Ovary (tissue), 10 donors: ENCODE measurements at places on chromosomes 4 and X. TPM values are rescaled to one million over a fixed set of nuclear protein-coding genes. Genes with fewer than 3 reads are reported as not detected.
A peak's percentile ranks its signal among the peaks of the same experiment; 100 is the strongest.

DNA sequence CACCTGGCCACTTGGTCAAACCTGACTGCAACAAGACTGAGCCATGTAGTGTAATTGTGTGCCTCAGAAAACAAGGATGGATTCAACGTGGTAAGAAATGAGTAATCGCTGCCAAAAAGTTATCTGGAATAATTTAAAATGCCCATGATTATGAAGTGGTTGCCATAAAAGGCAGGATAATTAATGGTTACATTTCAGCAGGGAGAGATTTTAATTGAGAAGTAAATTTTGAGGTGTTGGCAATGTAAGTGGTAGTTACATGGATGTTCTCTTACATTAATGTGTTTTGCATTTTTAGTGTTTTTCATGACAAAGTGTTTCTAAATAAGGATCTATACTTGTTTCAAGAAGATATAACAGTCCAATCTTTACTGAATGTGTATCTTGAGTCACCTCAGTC lies 15.7 kb downstream of the HAUS3 start:
- DNase-seq, result no peak
- H3K4me1 ChIP-seq, result no peaks in the 10 kb centered on the region
- H3K27me3 ChIP-seq, result no peaks in the 10 kb centered on the region
- peaks cover 2% of the 10 kb centered on the region for H3K36me3 ChIP-seq

DNA sequence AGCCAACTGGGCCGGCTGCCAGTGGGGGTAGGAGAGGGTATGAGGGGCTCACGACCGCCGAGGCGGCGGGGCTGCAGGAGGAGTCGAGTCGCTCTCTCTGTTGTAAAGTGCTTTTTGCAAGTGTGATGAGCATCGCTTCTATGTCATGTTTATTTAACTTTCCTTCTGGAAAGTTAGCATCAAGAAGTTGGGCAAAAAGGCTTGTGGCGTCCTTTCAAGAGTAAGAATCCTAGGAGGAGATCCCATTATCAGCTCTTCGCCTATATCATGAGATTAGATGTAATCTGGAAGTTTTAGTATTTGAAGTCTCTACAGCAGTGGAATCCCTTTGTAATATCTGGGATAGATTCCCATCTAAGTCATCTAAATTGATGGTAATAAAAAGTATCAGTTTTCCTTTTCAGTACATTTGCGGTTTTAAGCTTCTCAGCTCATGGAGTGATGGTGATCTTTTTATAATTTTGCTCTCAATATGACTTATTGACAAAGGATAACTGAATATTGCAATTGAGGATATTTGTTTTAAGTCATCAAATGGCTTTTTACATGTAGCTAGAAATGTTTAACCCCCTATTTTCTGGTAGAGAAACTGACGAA lies 1.7 kb downstream of the GALNT7 start:
- H3K36me3 ChIP-seq, result no peaks in the 10 kb centered on the region
- H3K27ac ChIP-seq, result peak overlapping the region; percentile 96
- H3K4me3 ChIP-seq, result peak overlapping the region; percentile 73
- DNase-seq, result peak; percentile 74

GRCh38 chr4:181677201-181677600 lies 566.0 kb upstream of the TENM3 start:
- no peak overlapping the region for H3K27ac ChIP-seq
- DNase-seq, result no peak
- no peak overlapping the region for H3K4me3 ChIP-seq
- H3K36me3 ChIP-seq, result no peaks in the 10 kb centered on the region

DNA sequence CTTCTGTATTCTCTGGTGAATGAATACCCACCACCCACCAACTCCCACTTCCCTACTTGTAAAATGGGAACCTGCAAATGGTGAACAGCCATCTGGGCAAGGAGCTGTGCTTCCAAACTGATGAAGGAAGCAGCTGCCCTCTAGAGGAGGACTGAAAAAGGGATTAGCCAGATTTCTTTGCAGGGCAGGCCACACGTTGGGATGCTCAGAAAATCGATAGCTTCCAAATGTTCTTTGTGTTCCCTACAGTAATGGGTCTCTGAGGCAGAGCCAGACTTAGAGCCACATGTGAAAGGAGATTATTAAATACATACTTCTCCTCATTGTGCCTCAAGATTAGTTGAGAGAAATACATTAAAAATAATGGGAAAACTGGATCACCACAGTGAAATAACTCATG lies 39.3 kb upstream of the LPAR4 start:
- no peaks in the 10 kb centered on the region for H3K27me3 ChIP-seq
- H3K27ac ChIP-seq, result no peak overlapping the region
- no peaks in the 10 kb centered on the region for H3K36me3 ChIP-seq
- no peak overlapping the region for H3K4me3 ChIP-seq
- no peak for DNase-seq

GRCh38 chr4:52317361-52317879 lies 266.3 kb downstream of the SPATA18 start:
- H3K27ac ChIP-seq, result no peak overlapping the region
- no peaks in the 10 kb centered on the region for H3K4me1 ChIP-seq
- DNase-seq, result no peak
- H3K4me3 ChIP-seq, result no peak overlapping the region

DNA sequence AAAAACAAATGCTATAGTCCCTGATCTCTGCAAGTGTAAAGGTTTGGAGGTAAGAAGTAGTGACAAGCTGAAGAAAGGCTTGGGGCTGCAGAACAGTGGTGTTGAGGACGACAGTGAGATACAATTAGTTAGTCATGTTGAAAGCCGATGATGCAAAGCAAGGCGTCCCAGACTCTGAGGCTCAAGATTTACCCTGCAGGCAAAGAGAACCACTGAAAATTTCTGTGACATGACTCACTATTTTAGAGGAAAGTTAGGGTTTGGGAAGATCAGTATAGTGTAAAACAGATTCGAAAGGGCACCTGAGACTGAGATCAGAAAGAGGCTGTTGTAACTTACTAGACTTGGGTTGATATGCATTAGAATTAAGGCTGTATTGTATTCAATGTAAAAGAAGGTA lies 281.3 kb upstream of the FTHL17 start:
- no peak for DNase-seq
- H3K4me3 ChIP-seq, result no peak overlapping the region
- no peaks in the 10 kb centered on the region for H3K27me3 ChIP-seq

- no peak for DNase-seq
- H3K27me3 ChIP-seq, result no peaks in the 10 kb centered on the region
- H3K36me3 ChIP-seq, result no peaks in the 10 kb centered on the region
- H3K27ac ChIP-seq, result no peak overlapping the region
Measured at GRCh38 chr4:67983333-67983732, 20.0 kb upstream of the TMPRSS11A start.

DNA sequence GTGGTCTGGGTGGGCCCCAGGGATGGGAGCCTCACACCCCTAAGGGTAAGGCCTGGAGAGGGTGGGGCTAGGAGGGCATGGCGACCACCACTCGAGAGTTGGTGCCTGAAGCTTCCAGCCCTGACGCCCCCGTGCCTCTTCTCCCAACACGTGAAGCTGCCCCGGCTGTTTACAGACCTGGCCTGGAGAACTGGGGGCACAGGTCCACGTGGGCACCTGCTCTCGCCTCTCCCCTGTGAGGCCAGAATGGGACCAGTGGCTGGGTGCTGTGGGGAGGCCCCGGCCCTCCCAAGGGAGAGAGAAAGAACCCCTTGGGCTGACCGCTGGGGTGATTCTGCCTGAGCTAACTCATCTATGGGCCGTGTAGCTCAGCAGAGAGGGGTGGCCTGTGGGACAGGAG lies 15.5 kb downstream of the NAT8L start:
- H3K27me3 ChIP-seq, result no peaks in the 10 kb centered on the region
- H3K27ac ChIP-seq, result no peak overlapping the region
- no peak for DNase-seq
- H3K4me1 ChIP-seq, result peaks cover 9% of the 10 kb centered on the region
- no peaks in the 10 kb centered on the region for H3K36me3 ChIP-seq
- no peak overlapping the region for H3K4me3 ChIP-seq

DNA sequence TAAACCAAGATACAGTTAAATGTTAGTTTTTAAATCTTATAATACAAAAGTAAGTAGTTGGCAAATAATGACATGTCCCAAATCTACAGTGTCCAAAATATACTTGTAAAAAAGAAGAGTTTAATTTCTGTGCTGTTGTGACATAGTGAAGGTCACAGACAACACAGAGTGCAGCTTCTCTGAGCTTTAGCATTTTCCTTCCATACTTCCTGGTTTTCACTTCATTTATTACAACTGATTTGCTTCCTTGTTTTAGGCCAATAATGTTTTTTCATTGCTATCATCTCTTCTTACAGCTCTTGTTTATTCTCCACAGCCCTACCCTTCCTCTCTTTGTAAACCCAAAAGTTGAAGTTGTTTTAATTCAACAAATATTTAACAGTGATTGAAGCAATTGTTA lies 132.4 kb upstream of the TET2 start:
- no peak overlapping the region for H3K27ac ChIP-seq
- H3K4me1 ChIP-seq, result no peaks in the 10 kb centered on the region
- no peak overlapping the region for H3K4me3 ChIP-seq
- H3K36me3 ChIP-seq, result no peaks in the 10 kb centered on the region

GRCh38 chr4:41853973-41854372 lies 81.3 kb upstream of the TMEM33 start:
- H3K4me1 ChIP-seq, result no peaks in the 10 kb centered on the region
- DNase-seq, result no peak
- no peaks in the 10 kb centered on the region for H3K27me3 ChIP-seq
- no peak overlapping the region for H3K4me3 ChIP-seq
- no peaks in the 10 kb centered on the region for H3K36me3 ChIP-seq

DNA sequence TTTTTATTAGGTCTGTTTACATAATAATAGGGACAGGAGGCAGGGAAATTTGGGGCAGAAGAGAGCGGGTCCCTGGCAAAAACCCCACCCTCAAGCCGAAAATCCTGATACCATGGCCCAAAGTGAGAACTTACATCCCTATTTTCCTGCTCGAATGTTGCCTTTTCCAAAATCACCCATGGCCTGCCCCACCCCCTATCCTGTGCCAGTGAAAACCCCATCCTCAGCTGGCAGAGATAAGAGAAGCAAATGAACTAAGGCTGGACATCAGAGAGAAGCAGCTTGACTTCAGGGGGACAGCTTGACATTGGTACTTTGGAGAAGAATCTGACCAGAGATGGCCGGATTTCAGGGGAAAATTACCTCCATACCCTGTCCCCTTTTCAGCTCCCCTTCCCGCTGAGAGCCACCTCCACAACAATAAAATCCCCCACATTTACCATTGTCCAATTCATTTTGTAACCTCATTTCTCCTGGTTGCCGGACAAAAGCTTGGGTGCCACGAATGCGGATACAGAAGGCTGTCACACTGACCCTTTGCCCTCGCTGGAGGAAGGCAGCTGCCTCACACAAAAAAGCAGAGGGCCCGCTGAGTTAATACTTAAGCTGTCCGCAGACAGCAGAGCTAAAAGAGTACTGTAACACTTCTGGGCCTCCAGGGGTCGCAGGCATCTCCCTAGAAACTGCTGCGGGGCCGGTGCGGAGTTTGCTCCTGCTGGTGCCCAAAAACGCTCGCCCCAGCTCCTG lies 196.2 kb downstream of the SNCA start:
- no peaks in the 10 kb centered on the region for H3K36me3 ChIP-seq
- no peaks in the 10 kb centered on the region for H3K27me3 ChIP-seq

- no peaks in the 10 kb centered on the region for H3K36me3 ChIP-seq
- H3K27ac ChIP-seq, result no peak overlapping the region
- H3K4me1 ChIP-seq, result peaks cover 2% of the 10 kb centered on the region
- no peaks in the 10 kb centered on the region for H3K27me3 ChIP-seq
- DNase-seq, result no peak
Measured at GRCh38 chr4:139242511-139243051, 37.4 kb downstream of the MGARP start.

- H3K27ac ChIP-seq, result no peak overlapping the region
- no peaks in the 10 kb centered on the region for H3K36me3 ChIP-seq
- no peak for DNase-seq
- no peak overlapping the region for H3K4me3 ChIP-seq
- H3K4me1 ChIP-seq, result no peaks in the 10 kb centered on the region
- H3K27me3 ChIP-seq, result no peaks in the 10 kb centered on the region
Measured at GRCh38 chrX:38654302-38654701, 93.0 kb downstream of the TSPAN7 start.

DNA sequence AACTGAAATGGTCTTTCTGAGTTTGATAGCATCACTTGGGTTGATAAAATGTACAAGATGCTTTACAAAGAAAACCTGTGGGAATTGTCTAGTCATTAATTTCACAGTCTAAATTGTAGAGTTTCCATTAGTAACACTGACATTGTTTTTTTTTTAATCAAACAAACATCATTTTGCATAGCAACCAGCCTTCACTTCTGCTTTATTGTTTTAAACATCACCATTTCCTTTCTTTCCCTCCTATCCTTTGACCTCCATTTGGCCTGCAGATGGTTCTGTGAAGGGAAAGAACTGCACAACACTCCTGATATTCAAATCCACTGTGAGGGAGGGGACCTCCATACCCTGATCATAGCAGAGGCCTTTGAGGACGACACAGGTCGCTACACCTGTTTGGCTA lies 171.1 kb downstream of the PALLD start:
- no peaks in the 10 kb centered on the region for H3K27me3 ChIP-seq
- no peak overlapping the region for H3K4me3 ChIP-seq
- no peaks in the 10 kb centered on the region for H3K4me1 ChIP-seq
- no peak for DNase-seq

DNA sequence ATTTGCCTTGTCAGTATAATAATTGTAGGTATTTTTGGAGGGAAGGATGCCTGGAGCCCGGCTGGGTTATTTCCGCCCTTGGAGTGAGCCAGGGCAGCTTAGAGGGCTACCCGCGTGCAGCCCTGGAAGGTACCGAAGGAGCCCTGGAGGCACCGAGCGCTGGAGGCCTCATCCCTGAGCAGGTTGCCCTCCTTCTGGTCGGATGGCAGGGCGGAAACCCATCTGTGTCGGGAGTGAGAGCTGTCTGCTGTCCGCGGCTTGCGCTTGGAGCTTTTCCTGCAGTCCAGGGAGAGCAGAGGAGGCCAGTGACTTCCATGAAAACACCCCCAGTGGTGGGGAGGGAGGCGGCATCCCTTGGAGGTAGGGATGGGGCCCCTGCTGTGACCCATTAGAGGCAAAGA lies 122.1 kb downstream of the TBL1X start:
- H3K27me3 ChIP-seq, result no peaks in the 10 kb centered on the region
- H3K27ac ChIP-seq, result no peak overlapping the region
- no peaks in the 10 kb centered on the region for H3K4me1 ChIP-seq

The MEPE gene
- total RNA-seq, result not detected

The RASL11B gene
- 51.9 TPM for total RNA-seq

The SORBS2 gene
- 17.4 TPM for total RNA-seq

The GPR82 gene
- total RNA-seq, result 0.13 TPM

The TCEAL5 gene
- total RNA-seq, result 4.0 TPM
